NCI-H2171 treated with DMSO at 0.1 percent for 48 hours (cell line): ENCODE measurements at places on chromosomes 7 and 10.

DNA sequence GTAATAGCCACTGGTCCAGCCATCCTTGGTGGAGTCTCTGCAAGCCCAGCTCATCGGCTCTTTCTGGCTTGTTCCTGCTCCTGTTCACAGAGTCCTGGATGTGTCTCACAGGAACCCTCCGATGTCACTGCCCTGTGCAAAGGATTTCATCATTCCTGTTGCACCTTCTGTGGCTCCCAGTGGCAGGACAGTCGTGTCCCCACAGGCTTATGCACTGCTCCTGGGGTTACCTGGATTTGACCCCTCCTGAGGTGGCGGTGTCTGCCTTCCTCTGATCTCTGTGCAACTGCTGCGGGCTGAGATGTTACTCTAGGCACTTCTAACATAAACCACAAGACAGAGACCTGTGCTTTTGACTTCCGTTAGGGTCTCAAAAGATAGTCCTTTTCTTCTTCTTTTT is 30.6 kb downstream of the APBB1IP start:
- DNase-seq, result no peak

DNA sequence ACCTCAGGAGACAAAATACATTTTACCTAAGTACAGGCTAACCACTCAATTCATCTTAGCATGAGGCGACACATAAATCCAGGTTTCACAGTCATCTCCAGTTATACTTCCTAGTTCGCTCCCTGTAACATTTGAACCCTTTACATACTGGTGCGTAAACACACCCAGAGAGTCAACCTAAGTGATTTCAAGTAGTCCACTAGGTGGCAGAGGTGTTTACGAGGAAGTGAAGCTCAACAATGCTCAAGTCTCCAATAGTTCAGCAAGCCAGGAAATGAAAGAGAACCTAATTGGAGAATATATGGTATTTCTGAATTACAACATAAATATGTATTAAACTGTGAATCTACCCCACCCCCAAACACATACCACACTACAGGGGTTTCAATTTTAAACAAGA is 76.3 kb upstream of the ABCB5 start:
- peak; percentile 4 for DNase-seq

- DNase-seq, result no peak
These were observed 23.7 kb upstream of the AGR3 start for GRCh38 chr7:16905300-16906044.

DNA sequence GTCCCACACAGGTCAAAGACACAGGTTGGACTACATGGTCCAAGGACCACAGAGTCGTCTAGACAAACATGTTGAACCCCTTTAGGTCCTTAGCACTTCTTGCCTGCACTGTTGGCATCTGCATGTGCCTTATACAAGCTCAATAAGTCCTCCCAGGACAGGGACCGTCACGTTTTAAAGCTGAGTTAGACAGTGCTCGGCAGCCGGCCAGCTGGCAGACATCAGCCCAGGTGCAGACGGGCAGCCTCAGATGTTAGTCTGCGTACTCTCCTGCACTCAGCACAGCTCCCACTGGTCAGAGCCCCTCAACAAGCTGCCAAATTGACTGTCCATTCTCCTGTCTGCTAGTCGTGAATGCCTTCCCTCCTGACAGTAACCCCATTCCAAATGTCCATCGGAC is 34.9 kb downstream of the PARP12 start:
- DNase-seq, result no peak

DNA sequence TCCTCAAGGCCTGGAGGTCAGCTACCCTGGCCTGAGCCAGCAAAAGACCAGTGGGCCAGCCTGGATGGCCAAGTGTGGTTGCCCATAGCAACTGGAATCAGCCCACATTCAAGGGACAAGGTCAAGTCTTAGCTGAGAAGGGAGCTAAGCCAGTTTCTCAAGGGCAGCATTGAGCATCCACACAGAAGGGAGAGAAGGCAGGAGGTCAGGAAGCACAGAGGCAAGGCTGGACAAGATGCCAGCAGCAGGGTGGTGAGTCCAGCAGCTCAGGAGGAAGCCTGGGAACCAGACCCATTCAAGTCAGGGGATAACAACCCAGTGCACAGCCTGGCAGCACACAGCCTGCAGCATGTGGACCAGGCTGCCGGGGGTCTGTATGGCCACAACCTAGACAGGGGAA is 54.0 kb upstream of the ZMIZ1 start:
- DNase-seq, result no peak

GRCh38 chr7:30814700-30815387 is 43.6 kb downstream of the MINDY4 start:
- no peak for DNase-seq

- no peak for DNase-seq
These were observed 106.9 kb downstream of the ZNF467 start for GRCh38 chr7:149666360-149666945.
